ENCODE measurements at places on chromosomes 3 and 15.

DNA sequence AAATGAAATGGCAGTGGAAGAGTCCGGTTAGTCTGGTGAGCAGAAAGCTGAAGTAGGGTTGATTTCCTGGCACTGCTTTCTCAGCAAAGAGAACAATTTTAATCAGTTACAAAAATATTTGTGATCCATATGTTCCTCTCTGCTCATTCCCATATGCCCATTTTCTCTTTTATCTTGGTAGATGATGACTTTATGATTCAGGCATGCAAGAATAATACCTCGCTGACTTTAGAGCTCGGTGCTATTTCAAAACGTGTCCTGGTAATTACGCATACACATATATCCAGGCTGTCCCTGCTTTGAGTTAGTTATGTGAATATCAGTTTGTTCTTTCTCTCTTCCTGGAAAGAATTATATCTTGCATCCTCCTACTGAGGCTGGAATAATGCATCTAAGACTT, 38.5 kb downstream of the ARPP21 start:
- no peak for DNase-seq

- DNase-seq = no peak
Measured at GRCh38 chr3:133812872-133813271, 7.3 kb downstream of the SRPRB start.

DNA sequence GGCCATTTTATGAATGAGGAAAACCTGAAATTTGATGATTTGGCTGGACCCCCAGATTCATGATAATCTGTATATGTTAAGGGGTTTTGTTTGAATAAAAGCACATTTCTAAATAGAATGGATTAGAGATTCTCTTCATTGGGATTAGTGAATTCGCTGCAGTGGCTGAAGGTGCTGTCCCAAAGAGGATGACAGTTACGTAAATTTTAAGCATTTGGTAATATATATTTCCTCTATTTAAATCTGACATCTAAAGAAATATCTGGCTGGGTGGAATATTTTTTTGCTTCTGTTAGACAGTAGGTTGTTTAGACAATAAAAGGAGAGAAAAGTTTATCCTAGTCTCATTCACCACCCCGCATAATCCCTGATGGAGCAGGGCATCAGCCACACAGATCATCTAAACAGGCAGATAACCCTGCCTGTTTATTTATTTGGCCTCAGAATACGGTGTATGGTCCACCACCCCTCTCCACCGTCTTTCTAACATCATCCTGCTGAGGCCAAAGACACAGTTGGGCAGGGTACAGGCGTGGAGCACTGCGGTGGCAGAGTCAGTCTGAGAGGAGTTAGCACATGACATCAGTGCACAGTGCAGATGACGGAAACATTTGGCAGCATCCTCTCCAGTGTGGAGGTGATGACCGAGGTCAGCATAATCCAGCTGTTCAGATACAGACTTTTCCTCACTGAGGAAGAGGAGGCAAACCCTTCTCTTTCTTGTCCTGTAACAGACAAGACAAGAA, 20.4 kb upstream of the NFKBIZ start:
- no peak for DNase-seq

DNA sequence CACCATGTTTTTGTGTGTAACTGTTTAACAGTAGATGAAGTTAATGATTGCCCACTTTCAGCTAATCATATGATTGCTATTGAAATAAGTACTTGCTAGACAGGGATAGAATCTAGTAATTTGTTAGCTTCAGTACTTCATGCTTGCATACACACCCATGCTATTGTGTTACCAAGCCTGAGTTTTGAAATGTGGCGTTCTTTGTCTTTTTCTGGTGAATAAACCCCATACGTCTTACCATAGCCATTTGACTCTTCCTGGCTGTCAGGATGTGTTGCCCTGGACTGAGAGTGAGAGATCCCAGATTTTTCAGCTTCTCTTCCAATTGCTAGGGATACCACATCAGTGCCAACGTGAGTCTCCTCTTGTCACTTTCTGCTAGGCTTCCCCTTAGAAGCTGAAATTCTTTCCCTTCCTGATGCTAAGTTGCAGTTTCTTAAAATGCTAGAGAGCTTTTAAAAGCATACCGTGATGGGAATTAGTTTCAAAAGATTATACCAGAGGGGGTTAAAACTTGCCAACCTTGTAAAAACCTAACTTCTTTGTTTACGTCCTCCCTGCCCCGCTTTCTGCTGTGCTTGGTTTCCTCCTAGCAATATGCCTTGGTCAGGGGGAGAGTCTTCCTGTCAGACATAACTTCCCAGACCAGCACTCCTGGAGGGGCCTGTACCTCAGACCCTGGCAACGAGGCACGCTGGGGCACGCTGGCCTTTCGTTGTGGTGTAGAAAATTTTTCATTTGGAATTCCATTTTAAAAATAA, 62.9 kb upstream of the ULK4 start:
- DNase-seq = no peak

- DNase-seq = no peak
Measured at GRCh38 chr3:138059261-138059660, 49.3 kb downstream of the CLDN18 start.
